ENCODE measurements at places on chromosomes 1 and 21.

DNA sequence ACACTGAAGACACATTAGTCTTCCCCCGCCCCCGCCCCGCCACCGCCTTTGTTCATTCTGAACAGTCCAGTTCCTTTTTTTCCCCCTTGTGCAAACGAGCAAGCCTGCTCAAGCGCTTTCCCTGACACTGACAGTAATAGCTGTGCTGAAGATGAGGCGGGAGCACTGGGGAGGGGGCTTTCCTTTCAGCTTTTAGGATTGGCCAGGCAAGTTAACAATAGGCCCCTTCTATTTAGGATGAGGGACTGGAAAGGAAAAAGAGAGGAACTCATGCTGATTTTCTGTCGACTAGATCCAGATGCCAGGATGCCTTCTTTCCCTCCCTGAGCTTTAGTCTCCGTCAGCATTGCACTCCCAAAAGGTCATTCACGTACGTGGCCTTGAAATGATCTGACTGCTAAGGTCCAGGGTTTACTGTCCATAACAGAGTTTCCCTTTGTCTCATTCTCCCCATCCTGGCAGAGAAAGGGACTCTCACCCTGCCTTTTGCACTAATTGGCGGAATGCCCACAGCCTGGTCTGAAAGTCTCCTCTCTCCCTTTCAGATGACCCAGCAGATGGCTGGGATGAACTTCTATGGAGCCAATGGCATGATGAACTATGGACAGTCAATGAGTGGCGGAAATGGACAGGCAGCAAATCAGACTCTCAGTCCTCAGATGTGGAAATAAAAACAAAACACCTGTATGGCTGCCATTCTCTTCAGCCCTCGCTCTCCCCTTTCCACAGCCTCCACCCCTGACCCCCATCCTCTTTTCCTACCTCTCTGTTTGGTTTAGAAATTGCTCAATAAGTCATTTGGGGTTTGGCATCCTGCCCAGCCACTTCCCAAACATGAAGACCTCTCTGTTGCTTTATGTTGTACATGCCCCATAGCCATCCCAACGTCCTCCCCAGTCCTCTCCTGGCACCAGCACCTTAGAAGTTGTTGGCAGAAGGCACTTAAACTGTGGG lies 28.6 kb upstream of the ZFP69B start:
- DNase-seq, result no peak

DNA sequence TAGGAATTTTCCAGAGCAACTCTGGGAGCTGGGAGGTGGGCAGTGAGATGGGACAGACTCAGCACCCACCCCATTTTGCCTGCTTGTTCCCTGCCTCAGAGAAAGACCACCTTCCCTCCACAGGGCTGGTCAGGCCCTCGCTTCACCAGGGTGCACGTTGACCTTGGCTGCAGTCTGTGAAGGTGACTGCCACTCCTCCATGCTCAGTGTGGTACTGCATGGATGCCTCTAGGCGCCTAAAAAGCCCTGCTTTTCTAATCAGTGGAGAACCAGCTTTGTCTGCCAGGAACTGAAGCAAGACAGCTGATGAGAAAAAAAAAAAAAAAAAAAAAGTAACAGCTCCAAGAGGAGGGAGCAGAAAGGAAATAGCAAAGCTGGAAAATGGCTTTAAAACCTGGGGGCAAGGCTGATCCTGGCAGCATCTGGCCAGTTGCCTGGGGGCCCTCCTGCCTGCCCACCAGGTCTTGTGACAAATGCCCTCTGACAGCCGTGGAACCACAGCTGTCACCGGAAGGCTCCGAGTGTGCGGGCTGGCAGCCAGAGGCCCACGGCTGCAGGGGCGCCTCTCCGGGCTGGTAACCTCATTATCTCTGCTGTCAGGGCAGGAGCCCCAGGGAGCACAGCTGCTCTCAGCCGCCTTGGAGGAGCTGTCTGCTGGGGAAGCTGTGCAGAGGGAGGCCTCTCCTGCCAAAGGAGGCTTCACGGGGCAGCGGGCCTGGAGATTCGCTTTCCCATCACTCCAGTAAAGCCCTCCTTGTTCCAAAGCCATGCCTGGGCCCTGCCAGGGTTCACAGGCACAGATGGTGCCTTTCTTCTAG lies 13.7 kb downstream of the KIAA1614 start:
- DNase-seq, result no peak

- no peak for DNase-seq
These were observed 113.4 kb downstream of the ZBTB18 start for GRCh38 chr1:244164511-244164890.

DNA sequence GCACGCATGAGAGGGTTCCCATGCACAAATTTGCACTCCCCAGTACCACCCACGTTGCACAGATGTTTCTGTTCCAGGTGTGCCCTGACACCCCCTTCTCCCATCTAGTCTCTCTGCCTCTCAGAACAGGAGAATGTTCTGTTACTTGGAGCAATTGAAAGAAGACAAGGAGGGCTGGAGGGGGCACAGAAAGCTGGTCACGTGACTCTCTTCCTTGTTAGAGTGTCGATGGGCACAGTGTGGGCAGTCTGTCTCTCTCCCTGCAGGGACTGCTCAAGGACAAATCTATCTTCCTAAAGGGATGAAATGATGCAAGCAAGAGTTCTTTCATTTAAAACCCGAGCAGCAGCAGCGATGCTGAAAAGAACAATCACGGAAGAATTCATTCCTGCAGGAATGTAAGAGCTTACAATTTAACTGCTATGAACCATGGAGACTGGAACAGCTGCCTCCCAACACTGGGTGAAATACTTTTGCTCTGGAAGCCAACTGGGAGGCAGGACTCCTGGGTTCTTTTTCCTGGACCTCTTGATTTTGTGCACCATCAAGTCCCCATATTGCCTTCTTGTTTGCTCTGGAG lies 7.3 kb upstream of the KCNA10 start:
- no peak for DNase-seq

DNA sequence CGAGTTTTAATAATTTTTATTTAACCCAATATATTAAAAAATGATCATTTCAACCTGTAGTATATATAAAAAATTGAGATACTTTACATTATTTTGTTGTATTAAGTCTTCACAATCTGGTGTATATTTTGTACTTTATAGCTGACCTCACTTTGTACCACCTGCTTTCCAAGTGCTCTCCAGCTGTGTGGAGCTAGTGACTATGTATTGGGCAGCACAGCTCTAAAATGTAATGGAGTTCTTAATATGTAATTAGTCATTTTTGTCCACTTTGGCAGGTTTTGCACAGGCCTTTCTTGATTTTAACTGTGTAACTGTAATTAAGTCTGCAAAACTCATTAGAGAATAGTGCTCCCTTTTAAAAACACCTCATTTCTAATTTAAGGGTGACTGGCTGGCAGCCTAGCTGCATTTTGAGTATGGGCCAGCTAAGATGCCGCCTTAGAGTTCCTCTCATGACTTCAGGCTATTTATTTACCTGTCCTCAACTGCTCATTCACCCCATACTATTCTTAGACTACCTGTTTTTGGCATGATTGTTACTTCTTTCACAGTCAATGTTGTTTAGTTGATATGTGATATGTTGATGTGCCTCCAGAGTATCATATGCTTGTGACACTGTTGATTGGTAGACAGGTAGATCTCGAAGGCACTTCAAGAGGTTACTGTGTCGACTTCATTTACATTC lies 43.2 kb downstream of the ZYG11B start:
- no peak for DNase-seq

- DNase-seq, result no peak
These were observed 158.4 kb upstream of the DPT start for GRCh38 chr1:168887381-168887780.

DNA sequence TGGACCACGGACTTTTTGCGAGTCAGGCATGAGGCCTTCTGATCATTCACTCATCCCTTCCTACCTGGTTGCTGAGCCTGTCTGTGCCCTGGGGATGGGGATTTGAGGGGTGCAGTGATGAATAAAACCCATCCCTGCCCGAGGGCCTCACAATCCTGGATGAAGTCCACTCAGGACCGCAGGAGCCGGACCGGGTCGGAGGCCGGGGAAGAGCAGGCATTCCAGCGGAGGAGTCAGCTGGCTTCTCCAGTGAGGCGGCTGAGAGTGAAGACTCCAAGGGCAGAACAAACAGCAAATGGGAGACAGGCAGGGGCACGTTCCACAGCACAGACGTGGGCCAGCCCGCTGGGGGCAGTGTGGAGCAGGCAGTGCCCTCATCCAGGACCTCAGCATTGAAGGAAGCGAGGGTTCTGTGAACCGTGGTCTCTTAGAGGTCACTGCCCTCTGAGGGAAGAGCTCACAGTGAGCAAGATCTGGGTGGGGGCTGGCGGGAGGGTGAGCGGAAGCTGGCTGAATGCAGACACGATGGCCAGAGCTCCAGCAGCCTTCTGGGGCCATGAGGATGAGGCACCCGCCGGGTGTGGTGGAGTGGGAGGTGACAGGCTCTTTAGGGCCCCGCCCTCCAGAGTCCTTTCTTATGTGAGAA lies 10.9 kb upstream of the LRRC3 start:
- DNase-seq, result no peak

- DNase-seq, result no peak
These were observed 52.3 kb upstream of the COL18A1 start for GRCh38 chr21:45352621-45353139.

DNA sequence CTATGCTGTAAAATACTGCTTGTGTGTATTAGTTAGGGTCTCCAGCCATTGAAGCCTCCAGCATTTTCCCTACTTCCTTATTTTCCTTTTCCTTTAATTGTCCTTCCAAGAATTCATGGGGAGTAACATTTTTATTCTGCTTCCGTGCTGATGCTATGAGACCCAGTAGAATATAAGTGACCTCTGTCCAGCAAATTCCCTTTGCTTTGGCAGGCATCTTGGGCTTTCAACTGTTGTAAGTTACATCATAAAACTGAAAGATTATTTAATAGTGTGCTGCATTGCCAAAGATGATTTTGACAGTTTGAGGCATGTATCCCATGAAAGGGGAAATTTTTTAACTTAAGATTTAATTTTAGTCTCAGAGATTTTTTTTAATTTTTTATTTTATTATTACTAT lies 48.1 kb upstream of the B3GALT2 start:
- no peak for DNase-seq

- no peak for DNase-seq
These were observed 19.5 kb downstream of the MAP7D1 start for GRCh38 chr1:36175137-36176095.

DNA sequence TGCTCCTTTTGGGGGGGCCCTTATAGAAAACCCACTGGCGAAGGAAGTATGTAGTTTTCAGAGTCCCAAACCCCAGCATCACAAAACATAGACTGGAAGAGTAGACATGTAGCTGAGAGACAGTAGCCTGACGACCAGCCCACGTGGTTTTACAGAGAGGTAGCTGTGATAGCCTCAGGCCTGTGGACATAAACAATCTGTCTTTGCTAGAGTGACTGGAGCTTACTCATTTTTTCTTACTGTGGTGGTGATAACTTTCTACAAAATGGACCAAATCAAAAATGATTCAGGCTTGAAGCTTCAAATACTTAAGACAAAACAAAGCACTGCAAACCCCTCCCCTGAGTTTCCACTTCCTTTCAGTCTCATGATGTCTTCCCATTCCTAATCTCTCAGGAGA lies 497.0 kb downstream of the RWDD3 start:
- no peak for DNase-seq

All from stimulated activated CD4-positive, alpha-beta T cell treated with anti-CD3 and anti-CD28 coated beads, Interleukin-4, amount 100 ng/mL, for 24 hours (primary cell).